Activated CD4-positive, alpha-beta T cell treated with anti-CD3 and anti-CD28 coated beads, Interleukin-2, amount 50 U/mL, for 4 hours (primary cell): ENCODE measurements at places on chromosomes 7 and 10.

GRCh38 chr7:121266307-121266894 lies 62.4 kb upstream of the WNT16 start:
- DNase-seq, result no peak

DNA sequence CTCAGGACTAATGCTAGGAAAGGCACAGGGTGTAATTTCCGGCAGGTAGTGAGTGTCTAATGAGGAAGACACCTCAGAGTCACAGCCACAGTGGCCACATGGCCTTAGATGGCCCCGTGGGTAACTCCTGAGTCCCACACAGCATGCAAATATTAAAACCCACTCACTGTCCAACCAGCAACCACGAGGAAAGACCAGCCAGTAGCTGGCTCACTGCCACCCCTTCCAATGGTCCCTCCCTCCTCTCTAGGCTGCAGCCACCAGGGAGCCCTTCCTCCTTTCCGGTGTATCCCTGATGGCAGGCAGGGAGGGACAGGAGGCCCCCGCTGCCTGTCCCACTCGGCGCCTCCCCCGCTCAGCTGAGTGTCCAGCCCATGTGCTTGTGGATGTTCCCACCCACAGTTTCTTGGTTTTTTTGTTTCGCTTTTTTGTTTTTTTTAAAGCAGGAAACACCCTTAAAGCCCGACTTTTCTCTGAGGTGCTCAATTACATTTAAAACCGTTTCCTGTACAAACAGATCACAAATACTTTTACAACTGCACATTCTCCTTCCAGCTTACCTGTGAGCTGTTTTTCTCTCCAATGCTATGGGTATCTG lies 9.2 kb downstream of the BNIP3 start:
- DNase-seq, result peak; percentile 26

GRCh38 chr7:101258243-101258731 lies 13.4 kb upstream of the FIS1 start:
- no peak for DNase-seq

- DNase-seq, result no peak
Measured at GRCh38 chr7:142506601-142507000, 242.7 kb upstream of the PRSS1 start.

DNA sequence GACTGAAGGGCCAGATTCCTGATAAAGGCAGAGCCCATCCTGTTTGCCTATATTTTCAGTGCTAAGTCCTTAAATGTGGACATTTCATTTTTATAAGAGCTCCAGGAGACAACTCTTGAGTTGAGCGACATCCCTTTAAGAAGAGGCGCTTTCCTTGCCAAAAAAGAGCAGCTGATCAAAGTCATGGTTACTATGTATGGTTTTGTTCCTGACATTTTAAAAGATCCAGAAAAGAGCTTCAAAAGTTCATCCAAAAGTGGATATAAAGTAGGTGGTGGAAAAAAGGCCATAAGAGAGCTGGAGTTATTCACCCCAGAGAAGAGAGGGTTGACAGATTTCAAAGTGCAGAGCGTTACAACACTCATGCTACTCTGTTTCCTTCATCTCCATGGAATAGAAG lies 36.7 kb downstream of the RHOBTB1 start:
- DNase-seq, result no peak

GRCh38 chr10:89086801-89087521 lies 96.4 kb downstream of the FAS start:
- peak; percentile 1 for DNase-seq

DNA sequence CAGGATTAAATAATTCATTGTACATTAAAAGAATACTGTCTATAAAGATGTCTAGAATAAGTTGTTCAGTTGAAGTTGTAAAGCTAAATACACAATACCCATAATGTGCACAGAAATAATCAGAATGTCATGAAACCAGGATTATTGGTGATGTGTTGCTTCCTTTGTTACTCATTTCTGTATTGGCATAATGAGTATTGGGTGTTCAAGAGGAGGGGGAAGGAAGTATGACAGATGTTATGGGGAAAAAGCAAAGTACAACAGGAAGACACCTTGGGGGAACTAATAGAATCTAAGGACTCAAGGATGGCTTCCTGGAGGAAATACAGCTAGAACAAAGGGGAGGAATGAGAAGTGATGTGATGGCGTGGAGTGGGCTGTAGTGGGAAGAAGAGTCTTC lies 15.0 kb downstream of the ANKRD1 start:
- no peak for DNase-seq
